Stimulated activated CD4-positive, alpha-beta T cell treated with anti-CD3 and anti-CD28 coated beads, Interleukin-15, amount 100 ng/mL, for 48 hours (primary cell): ENCODE measurements at places on chromosomes 3 and 15.

GRCh38 chr3:103992469-103992868 is 1374.2 kb upstream of the ALCAM start:
- DNase-seq = no peak

DNA sequence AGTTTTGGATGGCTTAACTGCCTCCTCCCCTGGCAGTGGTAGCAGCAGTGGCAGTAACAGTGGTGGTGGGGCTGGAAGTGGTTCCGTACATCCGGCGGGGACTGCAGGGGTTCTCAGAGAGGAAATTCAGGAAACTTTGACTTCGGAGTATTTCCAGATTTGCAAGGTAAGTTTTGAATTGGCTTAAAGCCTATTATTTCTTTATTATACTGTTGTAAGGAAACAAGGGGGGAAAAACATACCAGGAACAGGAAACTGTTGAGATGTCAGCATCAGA is 1.5 kb downstream of the STXBP5L start:
- DNase-seq = no peak

GRCh38 chr3:129838086-129838485 is 55.4 kb downstream of the TMCC1 start:
- no peak for DNase-seq

DNA sequence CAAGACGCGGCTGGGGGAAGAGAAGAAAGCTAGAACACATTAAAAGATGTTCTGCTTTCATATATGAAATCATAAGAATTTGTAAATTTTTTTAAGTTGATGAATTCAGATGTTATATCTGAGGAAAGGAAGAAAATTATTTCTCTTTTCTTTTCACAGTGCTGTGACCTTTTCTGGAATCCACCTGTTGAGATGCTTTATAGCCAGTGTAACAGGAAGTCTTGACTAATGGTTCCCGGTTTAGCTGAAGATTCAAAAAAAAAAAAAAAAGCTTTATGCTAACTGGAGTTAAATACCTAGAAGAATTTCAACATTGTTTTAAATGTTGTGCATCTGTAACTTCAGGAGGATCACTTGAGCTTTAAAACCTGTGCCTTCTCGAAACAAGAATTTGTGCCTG is 9.9 kb downstream of the GTPBP8 start:
- DNase-seq = no peak

DNA sequence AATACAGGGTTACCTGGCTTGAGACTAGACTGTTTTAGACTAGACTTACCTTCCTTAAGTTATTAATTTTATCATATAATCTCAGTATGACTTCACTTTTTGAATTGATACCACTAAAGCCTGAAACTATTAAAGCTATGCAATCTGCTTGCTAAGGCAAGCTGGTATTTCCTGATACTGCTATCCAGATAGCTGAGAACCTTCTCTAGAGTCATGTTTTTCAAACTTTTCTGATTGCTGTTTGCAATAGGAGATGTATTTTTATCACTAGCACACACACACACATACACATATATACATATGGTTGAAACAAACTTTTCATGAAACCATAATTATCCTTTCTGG is 9.3 kb upstream of the MAGI1 start:
- DNase-seq = no peak

GRCh38 chr3:58991026-58991425 is 58.8 kb downstream of the CFAP20DC start:
- no peak for DNase-seq

DNA sequence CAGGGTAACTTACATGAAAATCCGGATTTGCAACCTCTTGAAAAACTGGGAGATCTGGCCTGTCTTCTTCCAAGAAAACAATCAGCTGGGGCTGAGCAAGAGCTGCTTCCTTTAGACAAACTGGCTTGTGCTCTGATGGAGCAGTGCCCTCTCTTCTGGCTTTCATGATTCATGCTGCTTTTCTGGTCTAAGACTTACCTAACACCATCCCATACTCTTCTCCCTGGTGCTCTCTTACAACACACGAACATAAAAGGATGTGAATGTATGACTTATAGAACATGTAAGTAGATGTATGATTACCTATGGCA is 9.9 kb downstream of the TJP1 start:
- no peak for DNase-seq

GRCh38 chr3:50411229-50411628 is 51.9 kb upstream of the TMEM115 start:
- DNase-seq = no peak

DNA sequence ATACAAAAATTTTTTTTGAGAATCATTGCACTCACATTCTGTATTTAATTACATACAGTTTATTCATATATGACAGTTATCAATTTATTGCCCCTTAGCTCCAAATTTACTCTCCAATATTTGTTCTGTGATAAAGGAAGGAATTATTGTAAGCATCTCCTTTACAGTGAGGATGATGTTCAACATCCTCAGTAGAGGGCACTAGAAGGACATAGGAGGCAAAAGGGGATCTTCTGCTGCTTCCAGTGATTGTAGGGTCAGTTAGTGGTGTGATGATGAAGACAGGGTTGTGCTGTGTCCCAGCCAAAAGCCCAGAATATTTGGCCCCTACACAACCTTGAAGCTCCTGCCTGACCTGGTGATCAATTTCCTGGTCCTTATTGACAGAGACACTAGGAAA is 89.9 kb upstream of the DCBLD2 start:
- DNase-seq = no peak

GRCh38 chr3:112293368-112294321 is at the start of gene SLC9C1:
TSS of gene SLC9C1 (minus strand) at chr3:112294216. CDS start at chr3:112286791, 7,425 bp downstream.
- DNase-seq = no peak

DNA sequence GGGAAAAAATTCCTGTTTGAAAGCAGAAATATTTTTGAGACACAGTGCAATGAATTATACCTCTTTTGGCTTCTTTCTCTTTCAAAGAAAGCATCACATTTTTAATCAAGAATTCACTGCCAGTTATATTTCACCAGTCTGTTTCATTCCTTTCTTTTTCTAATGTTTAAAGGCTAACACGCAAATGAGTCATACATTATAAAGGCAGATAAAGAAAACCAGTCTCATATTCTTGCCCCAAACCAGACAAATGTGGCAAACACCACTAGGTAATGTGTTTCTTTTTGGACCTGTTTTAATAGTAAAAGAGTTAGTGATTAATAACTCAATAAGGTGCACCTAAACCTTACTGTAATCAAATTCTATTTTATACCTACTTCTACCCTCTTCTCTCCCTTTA is 83.8 kb downstream of the PLOD2 start:
- DNase-seq = no peak

DNA sequence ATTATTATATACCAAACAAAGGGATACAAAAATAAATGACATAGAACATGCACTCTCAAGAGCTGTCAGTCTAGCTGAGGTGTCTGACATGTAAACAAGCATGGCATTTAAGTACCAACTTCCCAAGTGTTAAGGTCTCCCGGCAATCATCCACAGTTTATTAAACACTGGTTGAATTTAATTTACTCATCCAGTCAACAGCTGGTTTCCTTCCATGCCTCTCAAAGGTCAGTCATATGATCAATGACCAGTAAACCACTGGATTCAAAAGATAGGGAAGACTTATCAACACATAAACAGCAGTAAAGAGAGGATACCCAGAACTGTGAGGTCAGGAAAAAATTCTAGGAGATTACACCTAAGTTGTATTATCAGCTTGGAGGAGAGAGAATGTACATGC is 80.4 kb downstream of the ADAM10 start:
- DNase-seq = no peak

DNA sequence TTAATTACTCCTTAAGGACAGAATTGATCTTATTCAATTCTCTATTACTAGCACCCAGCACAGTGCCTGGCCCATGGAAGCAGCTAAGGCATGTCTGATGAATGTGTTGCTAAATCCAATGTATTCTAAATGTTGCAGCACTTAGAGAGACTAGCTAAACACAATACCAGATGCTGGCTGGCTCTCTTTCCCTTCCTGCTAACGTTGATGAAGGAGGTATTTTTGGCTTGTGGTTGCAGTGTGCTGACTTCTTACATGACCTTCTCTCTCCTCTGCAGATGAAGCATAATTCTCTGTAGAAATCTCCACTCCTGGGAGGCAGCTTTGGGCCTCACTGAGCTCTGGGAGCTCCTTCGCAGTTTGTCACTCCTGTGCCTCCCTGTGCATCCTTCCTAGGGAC is 183.6 kb downstream of the PEX5L start:
- no peak for DNase-seq

- DNase-seq = no peak
Measured at GRCh38 chr3:172159962-172160538, 120.7 kb downstream of the FNDC3B start.

GRCh38 chr3:62570888-62571287 is 197.5 kb upstream of the FEZF2 start:
- DNase-seq = no peak

DNA sequence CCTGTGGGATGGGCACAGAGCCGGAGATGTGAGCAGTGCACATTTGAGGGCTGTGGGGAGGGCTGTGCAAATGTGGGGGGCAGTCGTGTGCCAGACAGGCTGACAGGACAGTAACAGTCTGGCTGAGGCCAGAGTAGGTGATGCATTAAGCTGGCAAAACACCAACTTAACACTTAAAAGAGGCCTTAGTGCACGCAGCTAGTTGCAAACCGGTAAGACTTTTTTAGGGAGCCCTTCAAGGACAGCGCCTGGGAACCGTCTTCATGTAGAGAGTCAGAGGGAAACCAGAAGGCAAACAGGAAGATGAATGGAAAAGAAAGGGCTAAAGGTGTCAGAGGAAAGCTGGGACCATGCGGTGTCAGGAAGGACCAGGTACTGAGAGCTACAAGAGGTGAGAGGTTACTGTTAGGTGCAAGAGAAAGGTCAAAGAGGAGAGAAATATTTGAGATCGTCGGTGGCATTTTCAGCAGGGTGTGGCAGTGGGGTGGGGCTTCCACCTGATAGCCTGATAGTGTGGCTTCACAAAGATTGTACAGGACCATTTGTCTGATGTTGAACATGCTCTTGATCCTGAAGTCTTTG is 30.0 kb upstream of the CHD2 start:
- DNase-seq = no peak

- no peak for DNase-seq
Measured at GRCh38 chr3:51966922-51967383, 301 bp downstream of the PCBP4 start.

GRCh38 chr15:90419738-90420406 is 31.8 kb downstream of the IQGAP1 start:
- DNase-seq = peak; percentile 34

DNA sequence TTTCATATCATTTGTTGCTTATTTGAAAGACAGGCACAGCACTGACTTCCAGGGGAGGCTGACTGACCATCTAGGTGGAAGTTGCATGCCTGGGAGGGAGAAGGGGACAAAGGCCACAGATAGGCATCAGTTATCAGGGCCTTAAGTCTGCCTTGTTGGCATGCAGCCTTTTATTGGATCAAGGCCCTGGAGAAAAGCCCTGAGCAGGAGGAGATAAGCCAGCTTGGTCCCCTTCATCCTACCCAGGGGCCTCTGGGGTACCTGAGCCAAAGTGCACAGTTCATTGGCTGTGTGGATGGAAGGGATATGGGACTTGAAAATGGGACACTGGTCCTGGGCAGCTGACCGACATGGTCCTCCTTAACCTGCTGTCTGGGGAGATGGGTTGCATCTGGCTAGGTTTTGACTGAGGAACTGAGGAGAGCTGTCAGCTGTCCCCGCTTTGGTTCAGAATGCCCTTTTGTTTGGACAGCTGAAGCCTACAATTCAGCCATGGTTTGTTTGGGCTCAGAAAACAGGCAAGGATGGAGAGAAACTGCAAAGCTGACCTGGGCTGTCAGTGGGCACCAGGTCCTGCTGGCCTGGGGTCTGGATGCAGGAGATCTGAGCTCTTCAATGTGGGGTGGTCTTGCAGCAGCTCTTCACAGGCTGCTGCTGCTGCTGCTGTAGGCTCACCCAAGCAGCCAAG is 60.0 kb downstream of the FLNB start:
- no peak for DNase-seq

DNA sequence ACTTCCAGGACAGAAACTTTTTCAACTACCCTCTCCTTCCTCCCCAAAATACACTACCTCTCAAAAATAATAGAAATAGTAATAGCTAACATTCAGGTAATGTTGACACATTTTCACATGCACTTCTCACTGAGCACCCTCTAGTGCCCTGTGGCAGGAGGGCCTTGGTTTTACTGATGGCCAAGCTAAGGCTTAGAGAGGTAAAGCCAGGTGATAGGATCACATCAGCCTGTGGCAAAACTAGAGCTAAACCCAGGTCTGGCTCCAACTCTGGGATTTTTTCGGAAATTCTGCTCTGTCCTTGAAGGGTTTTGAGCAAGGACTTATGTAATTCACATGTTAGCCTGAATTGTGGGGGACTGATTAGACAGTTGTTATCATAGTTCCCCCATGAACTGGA is 922 bp upstream of the TAMM41 start:
- DNase-seq = no peak

GRCh38 chr3:139944256-139944910 is 9.4 kb downstream of the CLSTN2 start:
- no peak for DNase-seq

DNA sequence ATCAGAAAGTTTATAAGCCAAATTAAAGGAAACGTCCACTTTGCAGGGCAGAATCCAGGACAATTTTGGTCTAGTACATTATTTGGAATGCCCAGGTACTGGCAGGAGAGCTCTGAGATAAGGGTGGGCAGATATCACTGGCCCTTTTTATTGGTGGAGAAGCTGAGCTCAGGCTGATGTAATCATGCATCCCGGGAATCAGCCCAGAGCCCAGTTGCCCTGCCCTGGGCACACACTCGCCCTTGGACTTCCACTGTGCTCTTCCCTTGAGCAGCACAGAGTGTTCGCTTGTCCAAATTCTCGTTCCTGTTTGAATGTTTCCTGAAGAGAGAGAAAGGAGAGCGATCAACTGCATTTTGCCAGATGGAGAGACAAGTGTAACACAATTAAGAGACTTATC is 3.7 kb downstream of the AQP9 start:
- no peak for DNase-seq

GRCh38 chr3:134326760-134327593 is 47.3 kb downstream of the AMOTL2 start:
- DNase-seq = no peak

DNA sequence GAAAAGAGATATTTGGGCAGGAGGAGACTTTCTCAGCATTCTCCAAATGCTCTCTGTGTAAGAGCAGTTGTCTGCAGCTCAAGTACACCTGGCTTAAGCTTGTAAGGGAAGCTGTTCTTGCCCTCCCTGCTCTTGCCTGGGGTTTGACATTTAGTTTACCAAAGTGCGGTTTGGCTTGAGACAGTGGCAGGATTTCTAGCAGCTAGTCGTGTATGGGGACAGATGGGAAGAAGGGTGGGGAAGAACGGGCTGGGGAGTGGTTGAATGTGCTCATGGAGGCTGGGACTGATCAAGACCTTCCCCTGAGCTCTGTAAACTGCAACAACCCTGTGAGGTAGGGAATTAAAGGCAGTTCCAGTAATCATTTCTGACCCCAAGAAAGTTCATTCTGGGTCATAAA is 39.8 kb downstream of the SQOR start:
- no peak for DNase-seq

DNA sequence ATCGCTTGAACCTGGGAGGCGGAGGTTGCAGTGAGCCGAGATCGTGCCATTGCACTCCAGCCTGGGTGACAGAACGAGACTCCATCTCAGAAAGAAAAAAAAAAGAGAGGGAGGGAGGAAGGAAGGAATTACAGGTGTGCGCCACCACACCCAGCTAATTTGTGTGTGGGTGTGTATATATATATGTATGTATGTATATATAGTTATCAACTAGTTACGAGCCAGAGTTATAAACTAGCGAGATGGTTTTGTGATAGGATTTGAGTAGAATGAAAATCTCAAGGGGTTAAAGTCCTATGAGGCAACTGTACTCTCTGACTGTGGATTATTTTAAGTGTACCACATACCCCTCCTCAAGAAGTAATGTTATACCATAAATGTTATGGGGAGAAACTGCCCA is 50.9 kb upstream of the SIN3A start:
- DNase-seq = no peak

GRCh38 chr3:23301819-23302218 is 98.7 kb downstream of the UBE2E2 start:
- no peak for DNase-seq
